Activated CD8-positive, alpha-beta memory T cell treated with anti-CD3 and anti-CD28 coated beads, Interleukin-2, amount 10 ng/mL, durations not matched to agents 7 days and 5 days (primary cell): ENCODE measurements at places on chromosomes 2 and 18. TPM values are rescaled to one million over a fixed set of nuclear protein-coding genes. Genes with fewer than 3 reads are reported as not detected.

Gene GLI2
- total RNA-seq: 1.3 TPM

DNA sequence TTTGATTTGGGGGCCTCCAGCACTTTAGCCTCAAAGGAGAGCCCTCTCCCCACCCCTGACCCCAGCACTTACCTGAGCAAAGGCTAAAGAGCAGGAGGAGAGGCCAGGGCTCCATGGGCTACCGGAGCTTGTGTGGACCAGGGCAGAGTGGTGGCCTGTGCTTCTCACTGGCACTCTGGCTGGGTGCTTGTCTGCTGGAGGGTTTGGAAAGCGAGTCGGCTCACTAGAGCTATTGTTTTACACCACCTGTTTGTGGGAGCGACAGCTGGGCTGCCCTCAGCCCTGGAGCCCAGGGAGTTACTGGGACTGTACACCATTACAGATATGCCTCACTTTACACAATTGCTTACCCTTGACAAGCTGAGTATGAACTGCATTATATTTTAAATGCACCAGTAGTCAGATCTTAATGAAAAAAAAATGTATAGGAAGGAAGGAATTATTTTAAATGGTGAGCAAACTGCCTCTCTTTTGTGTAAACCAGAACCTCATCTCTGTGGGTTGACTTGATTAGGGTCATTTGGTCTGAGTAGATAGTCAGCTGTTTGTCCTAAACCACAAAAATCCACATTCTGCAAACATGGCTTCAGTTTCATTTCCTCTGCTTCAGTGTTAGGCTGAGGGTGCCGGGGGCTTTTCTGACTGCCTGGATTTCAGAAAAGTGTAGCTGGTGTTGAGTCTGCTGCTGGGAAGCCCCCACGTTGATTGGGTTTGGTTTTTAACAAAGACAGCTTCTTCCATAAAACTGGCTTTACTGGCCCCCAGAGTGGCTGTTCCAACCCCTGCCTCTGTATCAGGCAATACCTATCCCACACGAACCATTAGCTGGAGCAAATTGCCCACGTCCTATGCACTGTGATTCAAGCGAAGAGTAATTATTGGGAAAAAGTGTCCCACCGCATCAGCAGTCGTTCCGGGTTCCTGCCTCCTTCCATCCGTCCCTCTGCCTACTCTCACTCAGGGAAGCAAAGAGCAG lies at the start of gene CHRNA1:
Gene CHRNA1, minus strand, starts transcription at position 193 of the 976 bp plus-strand sequence. Its CDS starts 78 bp downstream, at position 115.
- no peak for DNase-seq

Gene DCC
- not detected for total RNA-seq

- DNase-seq: no peak
Observed at GRCh38 chr18:7857562-7857961, 290.4 kb downstream of the PTPRM start.

Gene EFHD1
- total RNA-seq: 1.4 TPM

- DNase-seq: no peak
Observed at GRCh38 chr2:64007924-64008323, 11.3 kb downstream of the VPS54 start.

Gene CCDC85A
- total RNA-seq: not detected

GRCh38 chr18:12520442-12520992 lies 112.8 kb downstream of the PRELID3A start:
- no peak for DNase-seq

- DNase-seq: no peak
Observed at GRCh38 chr2:234997389-234997788, 45.6 kb downstream of the SH3BP4 start.
